Activated T-helper 1 cell treated with Interleukin-2 at 50 U/mL for 16 hours (primary cell): ENCODE measurements at places on chromosomes 4 and X.

DNA sequence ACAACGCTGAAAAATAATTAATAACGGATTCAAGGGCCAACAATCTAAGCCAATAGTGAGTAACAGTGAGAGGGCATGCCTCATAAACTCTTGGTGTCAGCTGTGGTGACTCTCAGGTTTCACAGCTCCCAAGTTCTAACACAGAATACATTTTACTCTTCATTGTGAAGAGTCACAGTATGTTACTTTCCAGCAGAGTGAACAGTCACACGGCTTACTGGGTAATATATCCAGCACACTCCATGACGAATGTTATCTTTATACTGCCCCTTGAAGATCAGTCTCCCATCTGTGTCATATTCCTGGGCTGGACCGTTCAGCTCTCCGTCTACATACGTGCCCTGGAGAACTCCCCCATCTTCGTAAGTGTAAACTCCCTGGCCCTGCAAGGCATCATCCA lies 23.1 kb downstream of the SETD7 start:
- DNase-seq = no peak

DNA sequence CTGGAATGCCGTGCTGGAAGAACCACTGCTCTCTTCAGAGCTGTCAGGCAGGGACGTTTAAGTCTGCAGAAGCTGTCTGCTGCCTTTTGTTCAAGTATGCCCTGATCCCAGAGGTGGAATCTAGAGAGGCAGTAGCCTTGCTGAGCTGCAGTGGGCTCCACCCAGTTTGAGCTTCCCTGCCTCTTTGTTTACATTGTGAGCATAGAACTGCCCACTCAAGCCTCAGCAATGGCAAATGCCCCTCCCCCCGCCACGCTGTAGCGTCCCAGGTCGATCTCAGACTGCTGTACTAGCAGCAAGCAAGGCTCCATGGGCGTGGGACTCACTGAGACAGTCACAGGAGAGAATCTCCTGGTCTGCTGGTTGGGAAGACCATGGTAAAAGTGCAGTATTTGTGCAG lies 34.8 kb upstream of the MUC7 start:
- DNase-seq = no peak

- DNase-seq = no peak
Observed at GRCh38 chr4:123528501-123529277, 132.1 kb downstream of the SPRY1 start.

GRCh38 chr4:16942491-16942890 lies 44.0 kb upstream of the LDB2 start:
- no peak for DNase-seq

GRCh38 chr4:100042235-100042634 lies 92.2 kb upstream of the H2AZ1 start:
- no peak for DNase-seq

DNA sequence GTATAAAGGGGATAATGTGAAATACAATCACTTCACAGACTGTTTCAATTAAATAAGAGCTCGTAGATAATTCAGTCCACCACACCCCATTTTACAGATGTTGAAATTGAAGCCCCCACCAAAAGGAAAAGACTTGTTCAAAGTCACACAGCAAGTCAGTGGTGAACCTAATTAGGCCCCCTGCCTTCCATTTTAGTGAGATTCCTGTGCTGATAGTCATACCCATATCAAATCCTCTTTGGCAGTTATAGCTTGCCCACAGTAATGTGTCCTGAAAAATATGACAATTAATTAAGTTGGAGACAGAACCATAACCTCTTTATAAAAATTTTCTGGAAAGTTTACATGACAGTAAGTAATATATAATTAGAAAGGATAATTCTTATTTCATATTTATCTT lies 58.0 kb downstream of the AR start:
- DNase-seq = no peak

DNA sequence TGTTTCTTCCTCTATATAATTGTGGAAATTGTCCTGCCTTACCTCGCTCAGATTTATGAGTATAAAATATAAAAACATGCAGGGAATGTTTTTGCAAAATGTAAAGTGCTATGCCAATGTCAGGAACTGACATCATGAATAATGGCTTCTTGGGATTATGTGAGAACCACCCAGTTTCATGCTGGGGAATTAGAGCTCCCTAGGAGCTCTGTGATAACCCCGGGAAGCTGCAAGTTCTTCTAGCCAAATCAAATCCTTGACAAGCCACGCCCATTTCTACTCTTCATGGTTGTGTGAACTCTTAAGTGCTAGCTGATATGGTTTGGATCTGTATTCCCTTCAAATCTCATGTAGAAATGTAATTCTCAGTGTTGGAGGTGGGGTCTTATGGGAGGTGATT lies 85.9 kb upstream of the PAK3 start:
- no peak for DNase-seq

DNA sequence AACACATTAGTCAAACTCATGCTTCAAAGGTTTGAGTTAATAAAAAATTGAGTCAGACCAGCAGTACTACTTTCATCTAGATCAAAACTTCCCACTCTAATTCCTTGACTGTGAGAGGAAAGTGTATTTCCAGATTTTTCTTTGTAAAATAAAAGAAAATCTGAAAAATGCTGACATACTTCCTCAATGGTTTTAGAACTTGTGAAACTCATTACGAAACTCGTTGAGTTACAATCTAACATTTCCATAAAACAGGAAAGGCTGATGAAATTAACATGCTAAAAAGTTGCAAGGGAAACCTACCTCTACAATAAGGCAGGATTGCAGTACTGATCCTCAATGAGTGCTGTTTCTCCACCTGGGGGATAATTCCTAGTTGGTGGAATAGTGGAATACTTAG lies 217.8 kb upstream of the HCCS start:
- DNase-seq = no peak

- no peak for DNase-seq
Observed at GRCh38 chr4:142595222-142595871, 250.8 kb downstream of the INPP4B start.

DNA sequence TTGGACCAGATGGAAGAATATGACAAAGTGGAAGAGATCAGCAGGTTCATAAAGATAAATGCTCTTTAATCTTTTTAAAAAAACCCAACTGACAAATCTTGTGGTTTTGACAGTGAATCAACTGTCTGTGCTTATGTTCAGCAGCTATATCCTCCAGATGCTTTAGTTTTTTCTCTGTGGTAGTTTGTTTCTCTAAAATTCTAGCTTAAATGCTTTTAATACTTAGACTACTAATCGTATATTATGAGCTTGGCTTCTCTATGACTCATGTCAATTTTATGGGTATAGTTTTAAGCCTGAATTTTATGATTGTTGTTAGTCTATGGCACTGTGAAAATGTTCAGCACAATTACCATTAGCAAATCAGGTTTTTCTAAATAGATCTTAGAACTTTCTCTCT lies 12.9 kb downstream of the HHIP start:
- DNase-seq = no peak

- no peak for DNase-seq
Observed at GRCh38 chr4:142423861-142424260, 422.2 kb downstream of the INPP4B start.

- DNase-seq = no peak
Observed at GRCh38 chr4:76022031-76022430, 1.3 kb downstream of the CXCL10 start.

DNA sequence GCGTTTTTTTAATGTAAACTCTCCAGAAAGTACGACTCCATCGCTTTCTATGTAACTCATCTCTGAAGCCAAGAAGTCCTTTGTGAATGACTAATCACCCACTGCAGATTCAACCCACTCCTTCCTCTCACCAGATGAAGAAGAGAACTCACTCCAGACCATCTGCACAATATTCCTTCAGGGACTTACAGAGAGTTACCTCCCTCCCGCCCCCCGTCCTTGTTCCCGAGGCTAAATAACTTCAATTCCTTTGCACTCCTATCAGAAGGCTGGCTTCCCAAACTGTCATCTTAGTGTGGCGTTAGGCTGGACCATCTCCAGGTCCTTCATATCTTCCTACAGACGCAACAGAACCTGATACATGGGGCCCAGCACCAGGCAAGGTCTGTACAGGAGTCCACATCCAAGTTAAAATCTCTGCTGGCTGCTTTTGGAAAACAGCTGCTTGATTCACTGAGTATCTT lies 82.4 kb downstream of the AFAP1 start:
- no peak for DNase-seq

DNA sequence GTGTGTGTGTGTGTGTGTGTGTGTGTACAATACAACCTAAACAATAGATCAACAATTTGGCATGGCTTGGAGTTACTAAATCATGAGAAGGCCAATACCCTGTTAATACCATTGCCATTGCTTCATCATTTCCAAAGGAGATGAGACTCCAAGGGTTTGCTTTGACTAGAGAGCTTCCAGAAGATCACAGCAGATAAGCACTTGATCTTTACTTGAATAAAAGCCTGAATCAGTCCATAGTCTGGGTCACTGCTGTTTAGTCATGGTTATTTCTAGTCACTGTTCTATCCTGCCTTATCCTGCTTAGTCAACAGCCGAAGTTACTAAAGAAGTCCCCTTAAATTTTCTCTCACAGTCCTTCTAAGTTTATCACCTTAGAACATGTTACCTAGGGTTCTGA lies 58.2 kb downstream of the RAB40AL start:
- DNase-seq = no peak

- DNase-seq = no peak
Observed at GRCh38 chr4:122845066-122845465, 18.4 kb downstream of the FGF2 start.

- DNase-seq = no peak
Observed at GRCh38 chrX:68249401-68249831, 183.9 kb downstream of the OPHN1 start.

DNA sequence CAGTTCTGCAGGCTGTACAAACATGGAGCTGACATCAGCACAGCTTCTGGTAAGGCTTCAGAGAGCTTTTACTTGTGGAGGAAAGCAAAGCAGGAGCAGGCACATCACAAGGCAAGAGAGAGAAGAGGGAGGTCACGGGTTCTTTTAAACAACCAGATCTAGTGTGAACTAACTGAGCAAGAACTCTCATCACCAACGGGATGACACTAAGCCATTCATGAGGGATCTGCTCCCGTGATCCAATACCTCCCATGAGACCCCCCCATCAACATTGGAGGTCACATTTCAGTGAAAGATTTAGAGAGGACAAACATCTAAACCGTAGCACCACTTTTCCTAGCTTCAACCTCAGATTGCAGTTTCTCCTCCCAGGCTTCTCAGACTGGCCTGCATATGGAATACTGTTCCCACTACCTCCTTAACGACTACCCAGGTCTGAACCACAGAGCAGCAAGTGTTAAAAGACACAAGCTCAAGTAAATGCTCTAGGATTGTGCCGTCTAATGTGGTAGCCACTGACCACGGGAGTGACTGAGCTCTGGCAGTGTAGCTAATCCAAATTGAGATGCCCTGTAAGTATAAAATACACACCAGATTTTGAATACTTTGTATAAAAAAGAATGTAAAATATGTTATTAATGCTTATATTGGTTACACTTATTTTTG lies 192.7 kb downstream of the PTTG2 start:
- DNase-seq = no peak

DNA sequence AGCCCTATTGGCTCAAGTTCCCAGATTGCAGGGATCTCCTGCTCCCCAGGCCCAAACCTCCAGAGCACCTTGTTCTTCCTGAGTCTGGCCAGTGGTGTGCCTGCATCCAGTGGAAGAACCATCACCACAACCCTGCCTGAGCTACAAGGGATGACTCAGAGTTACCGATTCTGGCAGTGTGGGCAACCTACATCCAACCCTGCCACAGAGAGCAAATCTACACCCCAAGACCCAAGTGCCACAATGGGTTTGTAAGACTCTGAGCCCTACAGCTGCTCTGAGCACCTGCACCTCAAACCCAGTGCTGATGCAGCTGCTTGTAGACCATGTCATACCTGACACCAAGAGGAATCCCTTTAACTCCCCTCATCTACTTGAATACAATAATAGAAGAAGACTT lies 110.0 kb downstream of the SOWAHB start:
- DNase-seq = no peak

- no peak for DNase-seq
Observed at GRCh38 chr4:172207886-172208285, 394.7 kb downstream of the GALNTL6 start.

GRCh38 chr4:128796934-128797333 lies 12.6 kb upstream of the JADE1 start:
- no peak for DNase-seq

DNA sequence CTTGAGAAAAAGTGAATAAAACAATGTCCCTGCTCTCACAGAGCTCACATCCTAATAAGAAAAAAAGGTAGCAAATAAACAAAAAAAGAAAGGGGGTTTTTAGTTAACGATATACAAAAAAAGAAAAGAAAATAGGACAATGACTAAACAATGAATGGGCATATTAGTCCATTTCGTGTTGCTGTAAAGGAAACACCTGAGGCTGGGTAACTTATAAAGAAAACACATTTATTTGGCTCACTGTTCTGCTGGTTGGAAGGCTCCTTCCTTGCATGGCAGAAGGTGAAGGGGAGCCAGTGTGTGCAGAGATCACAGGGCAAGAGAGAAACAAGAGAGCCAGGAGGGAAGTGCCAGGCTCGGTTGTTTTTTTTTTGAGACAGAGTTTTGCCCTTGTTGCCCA lies 4.7 kb upstream of the KLF3 start:
- DNase-seq = no peak

DNA sequence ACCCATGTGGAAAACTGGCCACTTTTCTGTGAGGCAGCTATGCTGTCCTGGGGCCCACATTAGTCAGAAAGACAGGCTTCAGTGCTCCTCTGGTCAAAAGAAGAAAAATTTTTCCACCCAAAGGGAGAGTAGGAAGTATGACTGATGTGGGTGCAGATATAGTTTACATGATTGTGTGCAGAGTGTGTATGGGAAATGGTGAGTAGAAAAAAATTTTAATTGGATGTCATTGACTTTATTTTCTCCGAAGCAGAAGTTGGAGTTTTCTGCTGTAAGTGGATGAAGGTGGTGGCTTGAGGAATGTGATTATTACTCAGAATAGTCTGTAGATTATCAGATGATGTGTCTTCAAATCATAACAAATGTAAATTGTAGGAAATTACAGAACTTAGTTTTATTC lies 241.5 kb upstream of the IGFBP7 start:
- DNase-seq = no peak

GRCh38 chr4:6206771-6207290 lies 6.5 kb upstream of the JAKMIP1 start:
- no peak for DNase-seq

DNA sequence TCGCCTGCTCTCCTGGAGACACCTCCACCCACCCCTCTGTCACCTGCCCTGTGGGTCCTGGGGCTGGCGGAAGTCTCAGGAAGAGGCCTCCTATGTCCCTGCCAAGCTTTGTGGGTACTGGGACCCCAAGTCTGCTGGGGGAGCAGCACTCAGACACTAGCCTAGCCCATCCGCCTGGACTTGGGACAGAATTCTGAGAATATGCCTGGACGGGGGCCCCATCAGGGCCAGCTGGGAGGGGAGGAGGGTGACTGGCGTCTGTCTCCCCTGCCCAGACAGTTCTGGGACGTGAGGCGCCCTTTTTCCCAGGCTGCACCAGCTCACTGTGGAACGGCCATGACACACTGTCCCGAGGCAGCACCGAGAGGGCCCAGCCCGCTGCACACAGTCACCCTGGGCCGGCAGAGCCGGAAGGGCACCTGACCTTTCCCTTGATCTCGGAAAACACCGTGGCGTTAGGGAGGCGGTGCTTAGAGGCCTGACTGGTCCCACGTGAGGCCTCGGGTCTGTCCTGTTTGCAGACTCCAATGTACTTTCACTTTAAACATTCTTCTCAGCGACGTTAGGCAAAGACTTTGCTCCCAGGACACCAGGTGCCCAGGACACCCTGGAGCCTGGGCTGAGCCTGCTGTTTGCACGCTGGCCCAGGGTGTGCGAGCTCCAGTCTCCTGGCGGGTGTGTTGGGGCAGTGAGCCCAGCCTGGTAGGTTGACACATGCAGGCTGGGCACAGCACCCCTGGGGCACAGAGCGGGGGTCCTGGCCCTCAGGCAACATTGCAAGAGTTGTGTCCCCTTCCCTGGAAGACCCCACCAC lies 700 bp downstream of the SLC26A1 start:
- DNase-seq = no peak

- no peak for DNase-seq
Observed at GRCh38 chr4:26000274-26000950, 86.4 kb downstream of the SMIM20 start.
